ENCODE measurements at places on chromosomes 4 and X. TPM values are rescaled to one million over a fixed set of nuclear protein-coding genes. Genes with fewer than 3 reads are reported as not detected.

The TCP11X1 gene
- polyA plus RNA-seq, result not detected

The SPP1 gene
- 51.3 TPM for polyA plus RNA-seq

The USP51 gene
- 2.8 TPM for polyA plus RNA-seq

The CT45A10 gene
- polyA plus RNA-seq, result not detected

The SMIM10L2A gene
- polyA plus RNA-seq, result 1.4 TPM

The ATP10D gene
- polyA plus RNA-seq, result 3.4 TPM

The HMGN5 gene
- polyA plus RNA-seq, result 155 TPM

The RGN gene
- 5.9 TPM for polyA plus RNA-seq

The TLR10 gene
- polyA plus RNA-seq, result 0.10 TPM

The PCSK1N gene
- polyA plus RNA-seq, result 12.8 TPM

The GNRHR gene
- polyA plus RNA-seq, result not detected

The PROM1 gene
- 36.6 TPM for polyA plus RNA-seq

The SPIN2A gene
- 3.5 TPM for polyA plus RNA-seq

The IL13RA2 gene
- polyA plus RNA-seq, result not detected

The MTCP1 gene
- 28.3 TPM for polyA plus RNA-seq

The CUL4B gene
- 9.1 TPM for polyA plus RNA-seq

The MAGEE1 gene
- polyA plus RNA-seq, result 1.5 TPM

The SRPK3 gene
- 0.19 TPM for polyA plus RNA-seq

The PNMA6F gene
- 0.06 TPM for polyA plus RNA-seq

The HDX gene
- polyA plus RNA-seq, result 16.3 TPM

The POU3F4 gene
- polyA plus RNA-seq, result 1.5 TPM

The RBMXL3 gene
- polyA plus RNA-seq, result not detected

The PLP1 gene
- polyA plus RNA-seq, result 36.9 TPM

The APELA gene
- polyA plus RNA-seq, result 112 TPM

The MAGEA3 gene
- 0.39 TPM for polyA plus RNA-seq

The EDA gene
- polyA plus RNA-seq, result 5.0 TPM

The SLC10A6 gene
- not detected for polyA plus RNA-seq

The NMU gene
- polyA plus RNA-seq, result 102 TPM

The RBM3 gene
- polyA plus RNA-seq, result 77.5 TPM

The MAGEB3 gene
- 0.19 TPM for polyA plus RNA-seq

All from GM23338 (cell line).